Gastroesophageal sphincter (tissue), 4 donors: ENCODE measurements at places on chromosomes 3 and 15. TPM values are rescaled to one million over a fixed set of nuclear protein-coding genes. Genes with fewer than 3 reads are reported as not detected.

CLDN1 gene
- 0.50 TPM for total RNA-seq

CNTN6 gene
- total RNA-seq: not detected

CKMT1A gene
- 0.62 TPM for total RNA-seq

STAB1 gene
- total RNA-seq: 167 TPM

LRRIQ4 gene
- total RNA-seq: not detected

REC114 gene
- total RNA-seq: not detected

SNRPA1 gene
- total RNA-seq: 39.5 TPM

DISP2 gene
- total RNA-seq: 0.19 TPM

ATG3 gene
- total RNA-seq: 44.7 TPM

ECE2 gene
- 0.67 TPM for total RNA-seq

HCN4 gene
- total RNA-seq: 0.08 TPM

C15orf62 gene
- 0.42 TPM for total RNA-seq

BTLA gene
- total RNA-seq: 1.8 TPM

FOXB1 gene
- not detected for total RNA-seq

EFL1 gene
- 17.3 TPM for total RNA-seq

GOLGA6D gene
- not detected for total RNA-seq

CTDSPL2 gene
- total RNA-seq: 40.1 TPM

GOLGA8O gene
- not detected for total RNA-seq

WNT7A gene
- not detected for total RNA-seq

NTRK3 gene
- 4.3 TPM for total RNA-seq
